CD4-positive, alpha-beta T cell treated with Interleukin-10 for 1 hour (primary cell): ENCODE measurements at places on chromosomes 3 and 15.
A peak's percentile ranks its signal among the peaks of the same experiment; 100 is the strongest.

DNA sequence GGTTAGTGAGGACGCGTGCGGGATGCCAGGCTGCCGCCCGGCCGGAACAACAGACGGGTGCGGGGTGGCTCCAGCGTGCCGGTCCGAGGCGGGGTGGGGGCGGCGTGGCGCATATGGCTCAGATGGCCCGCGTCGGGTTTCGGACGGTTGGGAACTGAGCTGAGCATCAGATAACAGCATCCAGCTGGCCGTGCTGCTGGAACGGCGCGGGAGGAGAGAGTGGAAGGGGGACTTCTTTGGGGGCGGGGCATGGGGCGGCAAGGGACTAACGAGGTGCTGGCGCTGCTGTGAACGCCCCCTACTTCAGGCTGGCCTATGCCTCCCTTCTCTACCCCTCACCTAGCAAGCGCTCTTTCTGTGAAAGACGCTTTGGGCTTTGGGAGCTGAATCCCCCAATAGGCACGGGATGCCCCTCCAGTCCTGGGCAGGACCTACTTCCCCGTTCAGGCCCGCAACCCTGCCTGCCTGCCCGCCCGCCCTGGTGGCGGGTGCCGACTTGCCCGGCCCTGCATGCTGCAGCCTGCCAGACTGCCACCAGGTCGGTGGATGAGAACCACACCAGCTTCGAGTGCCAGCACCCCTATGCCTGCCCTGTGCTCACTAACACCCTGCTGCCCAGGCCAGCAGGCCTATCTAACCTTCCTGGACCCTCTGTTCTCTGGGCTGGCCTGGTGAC, 542 bp downstream of the INKA1 start:
- peak; percentile 37 for DNase-seq

GRCh38 chr15:39102431-39102830, 478.4 kb upstream of the THBS1 start:
- DNase-seq, result no peak

DNA sequence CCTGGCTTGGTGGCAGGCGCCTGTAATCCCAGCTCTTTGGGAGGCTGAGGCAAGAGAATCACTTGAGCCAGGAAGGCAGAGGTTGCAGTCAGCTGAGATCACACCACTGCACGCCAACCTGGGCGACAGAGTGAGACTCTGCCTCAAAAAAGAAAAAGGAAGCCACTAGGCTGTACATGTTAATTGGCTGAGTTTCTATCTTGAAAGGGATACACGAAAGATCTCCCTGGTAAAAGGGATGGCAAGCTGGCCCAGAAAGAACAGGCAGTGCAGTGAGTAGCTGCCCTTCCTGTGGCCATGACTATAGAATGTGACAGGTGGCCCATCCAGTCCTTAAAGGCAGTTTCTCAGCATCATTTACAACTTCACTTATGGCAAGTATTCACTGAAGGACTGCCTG, 12.3 kb downstream of the LRIG1 start:
- DNase-seq, result no peak

DNA sequence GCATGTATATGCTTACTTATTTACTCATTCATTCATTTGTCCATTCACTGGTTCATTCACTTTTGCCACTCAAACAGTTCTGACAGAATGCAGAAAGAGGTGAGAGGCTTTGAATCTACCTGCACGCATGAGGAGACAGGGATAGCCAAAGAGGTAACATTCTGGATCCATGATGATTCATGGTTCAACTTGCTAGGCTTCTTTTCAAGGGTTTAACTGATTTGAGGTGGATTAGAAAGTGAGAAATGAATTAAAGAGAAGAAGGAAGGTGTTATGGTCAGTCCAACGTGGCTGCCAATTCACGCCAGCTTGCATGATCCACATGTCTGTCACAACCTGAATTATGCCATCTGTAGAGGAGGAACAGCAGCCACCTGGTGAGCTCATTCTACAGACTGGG, 260.6 kb downstream of the ARRDC4 start:
- DNase-seq, result no peak

- DNase-seq, result no peak
Measured at GRCh38 chr15:92623435-92623834, 32.1 kb downstream of the FAM174B start.

- no peak for DNase-seq
Measured at GRCh38 chr15:31136016-31136415, 34.5 kb upstream of the TRPM1 start.

- DNase-seq, result no peak
Measured at GRCh38 chr3:194990454-194991337, 280.3 kb downstream of the XXYLT1 start.

- no peak for DNase-seq
Measured at GRCh38 chr3:113275583-113275928, 64.2 kb downstream of the BOC start.

GRCh38 chr15:62455441-62455921, 290.4 kb upstream of the C2CD4B start:
- DNase-seq, result no peak
